ENCODE measurements at places on chromosomes 1 and 21. TPM values are rescaled to one million over a fixed set of nuclear protein-coding genes. Genes with fewer than 3 reads are reported as not detected.

CCDC17 gene
- 1.3 TPM for total RNA-seq

DNA sequence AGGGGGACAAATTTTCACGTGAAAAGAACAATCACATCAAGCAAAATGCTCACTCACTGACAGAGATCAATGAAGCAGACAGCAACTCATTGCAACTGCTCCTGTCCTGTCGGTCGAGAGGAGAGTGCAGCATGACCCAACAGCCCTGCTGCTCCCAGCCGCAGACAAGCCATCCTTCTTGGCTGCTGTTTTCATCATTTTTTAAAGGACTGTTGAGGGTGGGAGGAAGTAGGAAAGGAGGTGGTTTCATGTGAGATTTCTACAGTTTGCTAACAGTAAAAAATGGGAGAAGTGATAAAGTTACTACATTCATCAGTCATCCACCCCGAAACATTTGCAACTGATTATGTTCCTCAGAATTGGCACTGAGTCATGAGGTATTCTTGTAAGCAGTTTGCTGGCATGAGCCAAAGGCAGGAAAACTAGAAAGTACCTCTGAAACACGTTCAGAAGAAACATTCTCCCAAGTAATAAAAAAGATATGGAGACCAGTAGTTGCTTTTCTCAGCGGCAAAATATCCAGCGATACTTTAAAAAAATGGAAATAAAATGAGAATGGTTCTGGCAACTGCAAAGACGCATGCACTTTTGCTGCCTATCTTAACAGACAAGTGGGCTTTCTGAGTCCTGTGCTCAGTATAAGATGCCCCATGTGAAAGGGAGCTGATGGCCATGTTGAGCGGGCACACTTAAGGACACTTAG lies 72.0 kb upstream of the CLDN14 start:
- DNase-seq = peak; percentile 69

DNA sequence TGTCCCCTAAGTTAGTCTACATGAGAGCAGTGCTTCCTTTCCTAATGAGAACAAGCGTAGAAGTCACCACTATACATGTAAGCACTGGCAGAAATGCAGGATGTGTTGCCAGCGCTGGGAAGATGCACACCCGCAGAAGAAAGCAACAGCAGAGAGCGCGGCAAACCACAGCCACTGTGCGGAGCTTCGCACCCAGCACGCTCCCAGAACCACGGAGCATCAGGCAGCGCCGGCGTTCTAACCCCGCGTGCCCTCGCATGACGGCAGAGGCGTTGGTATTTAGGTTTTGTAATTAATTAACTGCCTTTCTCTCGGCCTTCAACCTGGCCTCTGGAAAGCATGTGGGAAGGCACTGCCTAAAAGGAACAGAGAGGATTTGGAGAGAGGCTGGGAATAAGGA lies 69.1 kb downstream of the OLIG1 start:
- no peak for DNase-seq

CASQ1 gene
- total RNA-seq = not detected

Data from fibroblast of villous mesenchyme (primary cell).